ENCODE measurements at places on chromosomes 4 and X.
A peak's percentile ranks its signal among the peaks of the same experiment; 100 is the strongest.

DNA sequence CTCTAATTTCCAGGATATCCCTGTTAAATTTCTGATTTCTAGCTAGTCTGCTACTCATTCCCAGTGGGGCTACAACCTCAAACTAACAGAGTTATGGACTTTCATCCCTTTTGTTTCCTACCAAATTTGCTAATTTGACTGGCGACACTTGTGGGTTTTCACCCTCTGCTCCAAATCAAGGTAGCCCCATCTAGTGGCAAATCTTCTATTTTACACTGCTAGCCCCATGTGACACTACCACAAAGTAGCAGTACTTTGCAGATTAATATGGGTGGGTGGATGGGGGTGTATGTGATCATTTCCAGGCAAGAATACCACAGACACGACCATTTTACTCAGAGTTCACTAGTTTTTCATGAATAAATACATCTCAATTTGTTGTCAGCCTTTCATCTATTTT, 150.3 kb downstream of the MSL3 start:
- DNase-seq: peak; percentile 38

DNA sequence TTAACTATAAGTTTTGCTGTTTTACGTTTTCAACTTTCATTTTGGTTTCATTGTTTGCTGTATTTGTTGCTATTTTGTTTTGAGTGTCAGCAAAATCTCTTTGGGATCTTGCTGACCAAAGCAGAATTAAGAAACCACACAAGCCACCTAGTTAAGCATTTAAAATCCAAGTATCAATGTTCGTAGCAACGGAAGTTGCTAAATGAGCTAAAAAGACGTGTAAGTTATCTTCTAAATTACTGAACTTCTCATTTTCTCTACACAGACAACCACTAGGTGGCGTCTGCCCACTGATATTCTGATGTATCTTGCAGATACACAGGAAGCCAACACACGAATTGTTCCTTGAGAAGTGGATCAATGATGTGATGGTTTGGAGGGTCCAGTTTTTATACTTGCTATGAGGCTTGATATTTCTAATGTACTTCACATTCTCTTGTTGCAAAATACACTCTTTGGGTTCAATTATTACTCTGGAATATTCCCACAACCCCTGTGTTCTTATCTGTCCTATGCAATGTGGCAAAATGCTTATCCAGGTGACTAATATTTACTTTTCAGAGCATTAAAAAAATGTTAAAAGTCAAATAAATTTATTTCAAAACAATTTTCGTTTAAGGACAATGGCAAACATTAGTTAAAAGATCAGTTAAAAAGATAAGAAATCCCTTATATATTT, 250.5 kb downstream of the TECRL start:
- peak; percentile 75 for DNase-seq

GRCh38 chr4:5340991-5341451, 289.7 kb downstream of the STK32B start:
- DNase-seq: no peak

GRCh38 chrX:10615931-10616774, 4.2 kb downstream of the MID1 start:
- DNase-seq: peak; percentile 41

DNA sequence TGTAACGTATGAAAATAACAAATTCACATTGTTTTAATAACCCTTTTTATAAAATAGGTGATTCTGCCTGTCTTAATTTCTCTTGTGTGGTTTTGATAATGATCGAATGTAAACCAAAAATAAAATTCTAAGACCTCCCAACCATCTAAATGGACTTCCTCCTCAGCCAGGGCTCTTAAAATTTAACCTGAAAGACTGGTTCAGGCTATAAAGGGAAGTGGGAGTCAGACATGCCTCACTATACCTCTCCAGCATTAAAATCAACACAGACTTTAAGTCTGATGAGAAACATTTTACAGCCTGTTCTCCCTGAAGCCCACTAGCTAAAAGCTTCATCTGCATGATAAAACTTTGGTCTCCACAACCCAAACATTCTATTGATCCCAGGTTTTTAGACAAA, 97.6 kb upstream of the STIM2 start:
- no peak for DNase-seq

- DNase-seq: peak; percentile 40
Measured at GRCh38 chr4:36254371-36254770, 10.1 kb upstream of the ARAP2 start.

DNA sequence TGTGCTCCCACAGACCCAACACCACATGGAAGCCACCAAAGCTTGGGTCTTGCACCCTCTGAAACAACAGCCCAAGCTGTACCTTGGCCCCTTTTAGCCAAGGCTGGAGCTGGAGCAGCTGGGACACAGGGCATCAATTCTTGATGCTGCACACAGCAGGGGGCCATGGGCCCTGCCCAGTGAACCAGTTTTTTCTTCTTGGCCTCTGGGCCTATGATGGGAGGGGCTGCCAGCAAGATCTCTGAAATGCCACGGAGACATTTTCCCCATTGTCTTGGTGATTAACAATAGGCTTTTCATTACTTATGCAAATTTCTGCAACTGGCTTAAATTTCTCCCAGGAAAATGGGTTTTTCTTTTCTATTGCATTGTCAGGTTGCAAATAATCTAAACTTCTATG, 49.0 kb downstream of the SPANXA2 start:
- no peak for DNase-seq

DNA sequence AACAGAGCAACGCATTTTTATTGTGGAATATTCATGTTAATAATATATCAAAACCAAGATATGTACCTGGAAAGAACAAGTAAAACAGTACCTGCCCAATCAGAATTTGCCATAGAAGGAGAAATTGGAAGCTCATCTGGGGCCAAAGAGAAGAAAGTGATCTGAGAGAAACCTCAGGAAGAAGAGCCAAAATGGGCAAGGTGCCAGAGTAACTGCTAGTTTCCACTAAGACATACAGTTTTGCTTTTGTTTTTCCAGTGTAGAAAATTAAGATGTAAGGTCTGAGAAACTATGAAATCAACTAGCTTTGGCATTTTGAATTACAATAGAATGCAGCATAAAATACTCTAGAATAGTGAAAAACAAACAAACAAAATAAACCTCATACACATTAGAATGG, 2201.2 kb downstream of the ARAP2 start:
- DNase-seq: no peak

GRCh38 chr4:146450524-146450923, 71.2 kb downstream of the SLC10A7 start:
- peak; percentile 11 for DNase-seq

DNA sequence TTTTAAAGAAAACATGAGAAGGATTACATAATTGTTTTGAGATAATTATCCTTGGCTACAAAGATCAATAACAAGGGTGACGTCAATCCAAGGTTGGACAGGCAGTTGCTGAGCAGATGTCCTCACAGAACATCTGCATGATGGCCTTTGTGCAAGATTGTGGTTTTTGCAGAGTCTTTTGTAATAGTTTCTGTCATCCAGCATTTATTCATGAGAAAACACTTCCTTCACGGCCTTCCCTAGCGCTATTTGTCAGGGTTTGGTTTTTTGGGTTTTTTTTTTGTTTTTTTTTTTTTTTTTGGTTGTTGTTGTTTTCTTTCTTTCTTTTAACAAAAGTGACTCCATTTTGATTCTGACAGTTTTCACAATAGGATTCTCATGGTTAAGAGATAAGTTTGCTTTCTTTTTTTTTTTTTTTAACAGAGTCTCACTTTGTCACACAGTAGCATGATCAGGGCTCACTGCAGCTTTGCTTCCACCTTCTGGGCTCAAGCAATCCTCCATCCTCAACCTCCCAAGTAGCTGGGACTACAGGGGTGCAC, 31.5 kb upstream of the ELF2 start:
- peak; percentile 86 for DNase-seq

GRCh38 chr4:182724414-182724813, 192.8 kb downstream of the DCTD start:
- no peak for DNase-seq

GRCh38 chr4:189771696-189772361, 168.8 kb upstream of the FRG1 start:
- DNase-seq: no peak

GRCh38 chr4:88971536-88971935, 85.4 kb downstream of the FAM13A start:
- peak; percentile 24 for DNase-seq

DNA sequence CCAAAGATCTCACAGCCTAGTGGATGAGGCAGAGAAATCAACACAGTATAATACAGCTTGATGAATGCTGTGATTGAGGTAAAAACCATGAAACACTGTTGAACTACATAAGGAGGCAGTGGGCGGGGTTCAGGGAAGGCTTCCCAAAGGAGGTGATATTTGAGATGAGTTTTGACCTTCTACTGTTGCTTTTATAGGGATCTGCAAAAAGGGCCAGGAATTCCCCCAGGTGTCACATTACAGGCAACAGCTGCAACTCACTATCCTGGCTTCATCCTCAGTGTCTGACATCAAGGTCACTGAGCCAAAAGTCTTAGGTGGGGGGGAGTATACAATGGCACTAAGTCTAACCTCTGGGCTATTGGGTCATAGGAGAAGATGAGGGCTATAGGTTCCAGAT, 185.7 kb upstream of the NRK start:
- no peak for DNase-seq

- DNase-seq: no peak
Measured at GRCh38 chr4:43932448-43932847, 516.2 kb downstream of the KCTD8 start.

- no peak for DNase-seq
Measured at GRCh38 chr4:48813964-48814363, 16.9 kb upstream of the OCIAD1 start.

DNA sequence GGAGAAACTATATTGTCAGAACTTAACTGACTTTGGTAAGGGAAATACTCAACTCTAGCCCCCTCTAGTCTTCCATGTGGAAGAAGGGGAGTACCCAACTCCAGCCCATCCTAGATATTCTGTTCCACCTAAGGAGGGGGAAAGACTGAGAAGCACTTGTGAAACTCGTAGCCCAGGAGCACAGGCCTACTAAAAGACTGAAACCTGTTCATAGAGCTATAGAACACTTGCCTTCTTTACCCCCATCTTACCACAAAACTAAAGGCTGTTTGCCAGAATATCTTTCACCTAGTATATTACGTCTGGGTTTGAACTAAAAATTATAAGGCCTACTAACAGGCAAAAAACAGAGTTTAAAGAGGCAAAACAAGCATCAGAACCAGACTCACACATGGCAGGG, 15.5 kb downstream of the CLDN22 start:
- no peak for DNase-seq

- no peak for DNase-seq
Measured at GRCh38 chr4:12924253-12924652, 559.9 kb downstream of the RAB28 start.

DNA sequence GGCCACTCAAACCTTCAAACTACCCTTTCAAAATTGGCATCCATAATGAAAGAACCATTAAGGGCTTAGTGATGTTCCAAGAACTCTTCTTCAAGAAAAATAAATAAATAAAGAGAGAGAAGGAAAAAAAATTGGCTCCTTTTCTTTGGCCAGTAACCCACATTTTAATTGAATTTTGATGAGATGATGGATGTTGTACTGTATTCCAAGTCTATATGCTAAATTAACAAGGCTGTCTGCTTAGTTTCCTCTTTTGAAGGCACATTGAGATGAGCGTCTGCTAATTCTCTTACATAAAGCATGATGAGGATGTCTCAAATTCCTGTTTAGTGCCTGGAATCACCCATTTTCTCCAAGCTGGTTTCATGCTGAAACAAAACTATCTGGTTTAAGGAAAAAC, 33.4 kb downstream of the PHOX2B start:
- DNase-seq: no peak

DNA sequence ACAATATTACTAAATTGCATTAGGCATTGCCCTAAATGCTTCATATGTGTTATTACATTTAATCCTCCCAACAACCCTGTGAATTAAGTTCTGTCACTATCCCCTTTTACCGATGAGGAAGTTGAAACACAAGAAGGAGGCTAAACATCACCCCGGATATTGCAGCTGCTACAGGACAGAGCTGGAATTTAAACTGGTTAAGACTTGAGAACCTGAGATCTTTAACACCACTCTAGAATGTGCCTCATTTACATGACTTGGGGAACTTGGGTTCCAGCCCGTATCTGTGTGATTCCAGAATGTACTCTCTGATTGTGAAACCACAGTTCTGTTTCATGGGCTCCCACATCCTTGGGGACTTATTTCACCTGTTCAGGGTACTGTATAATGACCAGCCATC, 165.1 kb upstream of the PPARGC1A start:
- no peak for DNase-seq

DNA sequence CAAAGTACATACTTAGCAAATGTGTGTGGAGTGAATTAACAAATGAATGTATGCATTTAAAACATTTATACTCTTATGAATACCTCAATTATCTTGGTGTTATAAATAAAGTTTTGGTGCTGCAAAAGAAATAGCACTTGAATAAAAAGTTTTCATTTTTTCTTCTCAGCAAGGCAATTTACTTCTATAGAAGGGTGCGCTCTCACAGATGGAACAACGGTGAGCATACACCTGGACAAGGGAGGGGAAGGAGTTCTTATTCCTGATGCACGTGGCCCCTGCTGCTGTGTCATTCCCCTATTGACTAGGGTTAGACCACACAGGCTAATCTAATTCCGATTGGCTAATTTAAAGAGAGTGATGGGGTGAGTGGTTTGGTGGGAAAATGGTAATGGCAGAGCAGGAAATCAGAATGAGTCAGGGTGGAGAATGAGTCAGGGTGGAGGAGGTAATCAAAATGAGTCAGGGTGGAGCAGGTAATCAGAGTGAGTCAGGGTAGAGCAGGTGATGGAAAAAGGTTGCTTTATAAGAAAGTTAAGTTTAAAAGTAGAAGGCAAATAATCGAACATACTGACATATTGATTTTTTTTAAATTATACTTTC, 28.2 kb upstream of the PGK1 start:
- DNase-seq: no peak
